ENCODE measurements at places on chromosomes 13 and 19. TPM values are rescaled to one million over a fixed set of nuclear protein-coding genes. Genes with fewer than 3 reads are reported as not detected.

Gene ELSPBP1
- total RNA-seq, result 0.24 TPM

Gene MAN2B1
- total RNA-seq, result 25.3 TPM

Gene ATP1A3
- 1.2 TPM for total RNA-seq

Gene ZNF606
- 17.8 TPM for total RNA-seq

Gene NDFIP2
- total RNA-seq, result 31.9 TPM

Gene SPACA4
- not detected for total RNA-seq

Gene ANKRD24
- total RNA-seq, result 0.42 TPM

Gene CEACAM7
- total RNA-seq, result 0.19 TPM

Gene LILRA2
- 1.3 TPM for total RNA-seq

Gene POSTN
- 103 TPM for total RNA-seq

Gene KIRREL2
- 2.2 TPM for total RNA-seq

Data from thymus (tissue), 14 donors.